ENCODE measurements at places on chromosomes 2 and 18. TPM values are rescaled to one million over a fixed set of nuclear protein-coding genes. Genes with fewer than 3 reads are reported as not detected.

B4GALT6 gene
- total RNA-seq: 12.1 TPM

INSIG2 gene
- total RNA-seq: 3.5 TPM

APCDD1 gene
- total RNA-seq: 0.27 TPM

GRCh38 chr2:61774351-61774750 is 79.5 kb downstream of the FAM161A start:
- DNase-seq: no peak

GRCh38 chr2:5474716-5475115 is 217.5 kb upstream of the SOX11 start:
- no peak for DNase-seq

GRCh38 chr2:69226903-69227302 is 160.1 kb downstream of the GFPT1 start:
- DNase-seq: no peak

- DNase-seq: no peak
Observed at GRCh38 chr2:28321426-28321825, 71.2 kb upstream of the FOSL2 start.

- no peak for DNase-seq
Observed at GRCh38 chr18:73577365-73577764, 570.3 kb downstream of the FBXO15 start.

Measured in hematopoietic multipotent progenitor cell (in vitro differentiated cells).